ENCODE measurements at places on chromosomes 13 and 19. TPM values are rescaled to one million over a fixed set of nuclear protein-coding genes. Genes with fewer than 3 reads are reported as not detected.

CEACAM8 gene
- not detected for total RNA-seq

OR7A5 gene
- not detected for total RNA-seq

ZNF616 gene
- 22.5 TPM for total RNA-seq

DLEU7 gene
- 2.3 TPM for total RNA-seq

CHST8 gene
- total RNA-seq: 235 TPM

DNA sequence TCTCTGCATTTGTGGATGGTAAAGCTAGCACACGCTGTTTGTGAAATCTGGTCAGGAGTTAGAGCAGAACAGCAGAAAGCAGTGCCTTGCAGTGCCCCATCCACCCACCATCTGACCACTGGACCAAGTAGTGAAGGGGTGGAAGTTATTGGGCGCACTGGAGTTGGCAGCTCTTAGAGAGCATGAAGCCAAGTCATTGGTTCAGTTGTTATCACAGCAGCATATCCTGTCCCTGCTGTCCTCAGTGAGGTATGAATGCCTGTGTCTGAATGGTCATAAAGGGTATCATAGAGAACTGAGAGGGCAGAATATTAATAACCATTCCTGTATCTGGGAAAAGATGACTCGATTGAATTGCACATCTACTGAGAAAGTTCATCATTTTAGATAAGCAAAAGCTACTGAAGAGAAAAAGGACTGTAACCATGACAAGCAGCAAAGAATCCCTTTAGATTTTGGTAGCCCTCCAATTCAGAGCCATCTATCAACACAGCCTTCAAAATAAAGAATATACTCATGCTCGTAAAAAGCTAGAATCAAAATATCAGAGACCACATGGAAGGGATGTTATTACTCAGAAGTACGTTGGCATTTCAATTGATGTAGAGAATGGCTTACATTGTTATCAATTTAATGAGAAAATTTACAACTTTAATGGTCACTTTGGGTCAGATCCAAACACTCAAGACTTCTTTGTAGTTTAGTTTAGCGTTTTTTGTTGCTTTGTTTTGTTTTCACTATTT is 919.0 kb downstream of the EFNB2 start:
- no peaks in the 10 kb centered on the region for H3K4me1 ChIP-seq
- no peaks in the 10 kb centered on the region for H3K27me3 ChIP-seq
- H3K36me3 ChIP-seq: no peaks in the 10 kb centered on the region
- H3K4me3 ChIP-seq: no peak overlapping the region

DNA sequence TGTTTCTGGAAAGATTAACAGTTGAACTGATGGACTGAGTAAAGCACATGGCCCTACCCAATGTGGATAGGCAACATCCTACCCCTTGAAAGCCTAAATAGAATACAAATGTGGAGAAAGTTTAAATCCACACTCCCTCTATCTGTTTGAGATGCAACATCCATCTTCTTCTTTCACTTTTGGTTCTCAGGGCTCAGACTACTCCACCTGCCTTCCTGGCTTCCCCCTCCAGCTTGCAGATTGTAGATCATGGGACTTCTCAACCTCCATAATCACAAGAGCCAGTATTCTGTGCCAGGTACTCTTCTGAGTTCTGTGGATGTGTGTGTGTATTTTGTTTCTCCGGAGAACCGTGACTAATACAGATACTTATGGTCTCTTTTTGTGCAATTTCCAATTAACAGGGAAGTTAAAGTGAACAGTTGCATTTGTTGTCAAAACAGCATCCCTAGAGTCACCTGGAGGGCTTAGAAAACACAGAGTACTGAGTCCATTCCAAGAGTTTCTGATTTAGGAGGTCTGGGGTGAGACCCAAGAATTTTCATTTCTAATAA is 590.3 kb upstream of the MIR17HG start:
- no peaks in the 10 kb centered on the region for H3K36me3 ChIP-seq
- peaks cover 22% of the 10 kb centered on the region for H3K4me1 ChIP-seq
- H3K4me3 ChIP-seq: no peak overlapping the region
- no peaks in the 10 kb centered on the region for H3K27me3 ChIP-seq
- DNase-seq: no peak

DNA sequence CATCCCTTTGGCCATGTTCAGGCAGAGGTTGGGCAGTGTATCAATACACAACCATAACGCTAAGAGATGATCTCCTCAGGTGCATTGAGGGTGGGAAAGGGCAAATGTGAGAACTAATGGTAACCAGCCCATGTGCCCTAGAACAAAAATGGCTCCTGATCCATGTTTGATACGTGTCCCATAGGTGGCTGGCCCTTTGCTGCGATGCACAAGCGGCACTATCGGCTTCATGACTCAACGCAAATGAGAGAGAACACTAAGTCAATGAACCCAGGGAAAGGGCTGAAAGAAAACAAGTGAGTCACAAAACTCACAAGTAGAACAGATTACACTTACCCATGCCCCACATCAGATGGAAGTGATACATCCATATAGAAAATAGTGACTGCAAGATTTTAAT is 201.7 kb downstream of the ABCC4 start:
- H3K27ac ChIP-seq: no peak overlapping the region
- no peaks in the 10 kb centered on the region for H3K27me3 ChIP-seq

DNA sequence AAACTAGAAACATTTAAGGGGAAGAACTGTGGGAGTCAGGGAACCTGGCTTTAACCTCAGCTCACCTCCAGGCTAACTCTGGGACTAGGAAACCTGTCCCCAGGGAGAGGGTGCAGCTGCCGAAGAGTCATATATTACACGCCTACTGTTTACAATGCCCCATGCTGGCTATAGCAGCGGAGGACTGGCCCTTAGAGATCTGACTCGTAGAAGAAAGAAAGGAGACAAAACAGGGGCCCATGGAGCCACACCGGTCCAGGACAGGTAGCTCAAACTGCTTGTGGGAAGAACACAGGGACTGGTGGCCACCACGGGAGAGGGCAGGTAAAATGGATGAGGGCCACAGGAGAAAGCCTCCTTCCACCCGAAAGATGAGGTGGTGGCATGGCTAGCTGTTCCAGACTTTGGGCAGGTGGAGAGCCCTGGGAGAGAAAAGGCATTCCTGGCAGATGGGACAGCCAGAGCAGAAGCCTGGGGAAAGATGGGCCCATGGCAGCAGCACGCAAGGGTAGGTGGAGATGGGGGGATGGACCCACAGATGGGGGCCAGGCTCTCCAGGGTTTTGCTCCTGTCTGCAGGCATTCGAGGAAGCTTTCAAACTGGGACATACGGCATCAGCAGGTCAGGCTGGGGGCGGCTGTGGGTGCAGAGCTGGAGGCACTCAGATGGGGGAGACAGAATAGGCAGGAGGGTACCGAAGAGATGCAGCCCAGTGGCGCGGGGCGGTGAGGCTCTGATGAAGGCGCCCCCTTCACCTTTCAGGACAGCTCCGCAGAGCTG is 69.5 kb downstream of the LATS2 start:
- peaks cover 4% of the 10 kb centered on the region for H3K27me3 ChIP-seq
- H3K36me3 ChIP-seq: no peaks in the 10 kb centered on the region
- no peak overlapping the region for H3K27ac ChIP-seq
- peaks cover 4% of the 10 kb centered on the region for H3K4me1 ChIP-seq
- DNase-seq: no peak
- H3K4me3 ChIP-seq: no peak overlapping the region

DNA sequence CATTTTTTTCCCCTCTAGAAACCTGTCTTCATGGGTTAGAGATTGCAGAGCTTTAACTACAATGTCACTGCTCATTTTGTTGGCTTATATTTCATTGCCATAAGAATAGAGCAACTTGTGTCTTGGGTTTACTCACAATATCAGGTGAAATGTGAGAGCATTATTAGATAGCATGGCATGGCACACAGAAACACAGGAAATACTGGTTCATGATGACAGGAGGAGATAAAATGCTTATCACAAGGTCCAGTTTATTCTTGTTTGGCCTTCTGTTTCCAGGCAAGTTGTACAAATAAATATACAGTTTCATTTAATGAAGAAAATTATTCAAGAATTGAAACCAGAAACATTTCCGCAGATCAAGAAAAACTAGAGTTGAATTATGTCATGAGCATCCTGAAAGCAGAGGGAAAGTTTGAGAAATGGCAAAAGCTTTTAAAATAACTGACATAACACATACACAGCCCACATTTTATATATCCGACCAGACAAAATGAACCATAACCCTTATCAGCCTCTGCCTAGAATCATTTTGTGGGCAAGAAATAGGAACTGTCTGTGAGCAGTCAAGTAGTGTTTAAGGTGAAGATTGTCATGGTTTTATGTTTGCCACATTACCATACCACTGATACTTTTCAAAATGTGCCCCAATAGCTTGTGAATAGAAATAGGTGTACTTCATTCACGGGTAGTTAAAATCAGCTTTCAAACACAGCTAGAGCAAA is 297.9 kb upstream of the ARGLU1 start:
- no peak for DNase-seq
- H3K4me1 ChIP-seq: no peaks in the 10 kb centered on the region
- H3K27me3 ChIP-seq: peaks cover 4% of the 10 kb centered on the region
- peaks cover 4% of the 10 kb centered on the region for H3K36me3 ChIP-seq
- H3K4me3 ChIP-seq: no peak overlapping the region
- H3K27ac ChIP-seq: no peak overlapping the region

- H3K27me3 ChIP-seq: no peaks in the 10 kb centered on the region
- H3K27ac ChIP-seq: no peak overlapping the region
- H3K4me1 ChIP-seq: peaks cover 12% of the 10 kb centered on the region
- no peak for DNase-seq
Measured at GRCh38 chr13:100363285-100363711, 225.3 kb downstream of the GGACT start.

GRCh38 chr19:14167576-14168138 is 31.3 kb upstream of the ASF1B start:
- H3K4me3 ChIP-seq: no peak overlapping the region
- no peak for DNase-seq
- H3K27ac ChIP-seq: no peak overlapping the region
- H3K36me3 ChIP-seq: peaks cover 8% of the 10 kb centered on the region
- H3K4me1 ChIP-seq: peaks cover 19% of the 10 kb centered on the region
- H3K27me3 ChIP-seq: peaks cover 13% of the 10 kb centered on the region

- peaks cover 9% of the 10 kb centered on the region for H3K36me3 ChIP-seq
- H3K27me3 ChIP-seq: peaks cover 4% of the 10 kb centered on the region
- no peak for DNase-seq
- no peak overlapping the region for H3K4me3 ChIP-seq
- no peak overlapping the region for H3K27ac ChIP-seq
- H3K4me1 ChIP-seq: peaks cover 16% of the 10 kb centered on the region
Measured at GRCh38 chr13:65091031-65091430, 2139.1 kb downstream of the PCDH9 start.

DNA sequence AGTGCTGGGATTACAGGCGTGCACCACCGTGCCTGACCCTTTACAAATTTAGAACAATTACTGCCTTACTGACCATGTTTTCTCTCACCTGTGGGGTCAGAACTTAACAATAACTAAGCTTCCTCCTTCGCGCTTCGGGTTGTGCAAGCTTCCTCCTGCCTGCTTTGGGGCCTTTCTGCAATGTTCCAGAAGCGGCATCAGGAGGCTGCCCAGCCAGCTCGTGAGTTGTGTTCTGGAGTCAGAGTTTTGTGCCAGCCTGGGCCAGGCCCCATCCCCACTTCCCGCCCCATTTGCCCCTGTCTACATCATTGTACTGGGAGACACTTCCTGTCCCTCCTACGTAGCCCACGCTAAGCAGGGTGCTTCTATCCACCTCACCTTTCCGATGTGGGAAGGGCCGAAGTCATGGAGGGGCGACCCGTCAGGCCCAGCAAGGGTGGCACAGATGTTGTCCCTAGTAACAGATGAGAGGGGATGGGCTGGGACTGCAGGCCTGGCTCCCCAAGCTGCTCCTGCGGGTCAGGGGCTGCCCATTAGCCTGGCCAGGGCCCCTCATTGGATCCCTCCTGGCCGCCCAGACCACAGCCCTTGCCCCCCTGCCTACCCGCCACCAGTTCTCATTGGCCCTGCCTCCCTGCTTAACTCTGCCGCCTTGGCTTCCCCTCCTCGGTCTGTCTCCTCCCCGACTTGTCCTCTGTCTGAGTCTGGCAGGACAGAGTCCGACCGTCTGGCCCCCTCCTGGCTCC is 13.4 kb downstream of the UHRF1 start:
- peak; percentile 77 for DNase-seq
- no peaks in the 10 kb centered on the region for H3K36me3 ChIP-seq
- H3K27me3 ChIP-seq: peaks cover 9% of the 10 kb centered on the region
- peaks cover 9% of the 10 kb centered on the region for H3K4me1 ChIP-seq
- H3K4me3 ChIP-seq: peak overlapping the region; percentile 46
- H3K27ac ChIP-seq: peak overlapping the region; percentile 94

GRCh38 chr19:6868351-6868750 is 19.0 kb upstream of the ADGRE1 start:
- H3K4me3 ChIP-seq: no peak overlapping the region
- no peak for DNase-seq
- H3K27ac ChIP-seq: no peak overlapping the region
- no peaks in the 10 kb centered on the region for H3K27me3 ChIP-seq
- peaks cover 6% of the 10 kb centered on the region for H3K36me3 ChIP-seq

GRCh38 chr13:94318418-94318817 is 161.1 kb downstream of the DCT start:
- H3K4me3 ChIP-seq: no peak overlapping the region
- peaks cover 33% of the 10 kb centered on the region for H3K4me1 ChIP-seq
- no peaks in the 10 kb centered on the region for H3K36me3 ChIP-seq

DNA sequence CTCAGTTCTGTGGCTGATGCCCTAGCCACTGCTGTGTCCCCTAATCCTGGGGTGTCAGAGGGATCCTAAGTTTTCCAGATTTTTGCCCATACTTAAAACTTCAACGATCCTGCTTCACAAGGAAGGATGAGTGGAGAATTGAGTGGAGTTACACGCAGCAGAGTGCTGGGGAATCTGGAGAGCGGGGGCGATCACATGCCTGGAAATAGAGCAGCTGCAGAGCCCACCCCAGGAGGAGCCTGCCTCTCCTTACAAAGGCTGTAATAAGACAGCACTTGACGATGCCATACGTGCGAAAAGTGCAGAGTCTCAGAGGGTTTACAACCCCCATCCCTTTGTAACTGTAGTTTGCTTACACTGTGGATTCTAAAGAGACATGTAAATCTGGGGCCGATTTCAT is 40.6 kb downstream of the SUGP2 start:
- no peak overlapping the region for H3K27ac ChIP-seq
- no peak overlapping the region for H3K4me3 ChIP-seq
- no peak for DNase-seq
- H3K27me3 ChIP-seq: peaks cover 2% of the 10 kb centered on the region
- H3K4me1 ChIP-seq: peaks cover 2% of the 10 kb centered on the region

GRCh38 chr13:24005755-24006281 is 108.5 kb upstream of the C1QTNF9B start:
- H3K27ac ChIP-seq: peak overlapping the region; percentile 80
- no peak for DNase-seq
- peaks cover 2% of the 10 kb centered on the region for H3K27me3 ChIP-seq
- H3K36me3 ChIP-seq: peaks cover 8% of the 10 kb centered on the region

- H3K4me3 ChIP-seq: peak overlapping the region; percentile 64
- peaks cover 16% of the 10 kb centered on the region for H3K36me3 ChIP-seq
Measured at GRCh38 chr19:480016-480855, 16.1 kb upstream of the MADCAM1 start.

- no peak overlapping the region for H3K27ac ChIP-seq
- H3K36me3 ChIP-seq: peaks cover 34% of the 10 kb centered on the region
- no peak for DNase-seq
- no peak overlapping the region for H3K4me3 ChIP-seq
Measured at GRCh38 chr13:113636266-113636963, 21.6 kb downstream of the ATP4B start.

Measured in glutamatergic neuron (in vitro differentiated cells).